Pulmonary artery endothelial cell (primary cell): ENCODE measurements at places on chromosomes 5 and 9. TPM values are rescaled to one million over a fixed set of nuclear protein-coding genes. Genes with fewer than 3 reads are reported as not detected.

GRCh38 chr9:100030548-100030947, 68.3 kb downstream of the ERP44 start:
- DNase-seq: no peak

DNA sequence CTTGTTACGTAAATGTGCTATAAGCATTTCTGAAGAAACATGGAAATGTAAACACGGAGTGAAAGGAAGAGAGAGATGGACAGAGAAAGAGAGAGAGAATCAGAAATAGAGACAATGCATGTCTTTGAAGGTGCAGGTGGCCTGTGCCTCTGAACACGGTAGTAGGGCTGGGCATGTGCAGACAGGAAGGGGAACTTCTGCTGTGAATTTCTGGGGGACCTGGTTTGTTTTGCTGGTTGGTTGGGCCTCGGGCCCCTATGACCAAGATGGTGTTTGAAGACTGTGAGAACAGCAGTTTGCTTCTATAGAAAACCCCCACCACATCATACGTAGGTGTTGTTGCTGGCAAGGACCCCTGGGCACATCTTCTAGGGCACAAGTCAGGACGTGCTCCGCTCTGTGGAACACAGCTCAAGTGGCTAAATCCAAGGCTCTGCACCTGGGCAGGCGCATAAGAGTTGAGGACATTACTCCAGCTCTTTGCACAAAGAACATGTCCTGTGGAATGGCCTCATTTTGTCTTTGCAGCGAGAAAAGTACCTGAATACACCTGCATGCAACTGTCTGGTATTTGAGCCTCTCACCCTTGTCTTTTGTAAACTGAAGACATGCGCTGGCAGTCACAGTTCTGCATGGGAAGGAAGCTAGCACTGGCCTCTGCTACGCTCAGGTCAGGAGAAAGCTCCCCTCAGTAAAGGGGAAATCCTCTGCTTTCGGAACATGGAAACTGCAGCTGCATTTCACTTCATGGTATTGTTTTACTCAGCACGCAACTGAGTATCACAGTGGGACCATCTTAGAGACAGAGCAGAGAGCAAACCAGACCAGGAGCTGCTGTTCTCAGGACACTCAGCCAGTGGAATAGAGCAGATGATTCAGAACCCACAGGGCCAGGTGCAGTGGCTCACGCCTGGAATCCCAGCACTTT, 2.7 kb downstream of the OR2V2 start:
- no peak for DNase-seq

DNA sequence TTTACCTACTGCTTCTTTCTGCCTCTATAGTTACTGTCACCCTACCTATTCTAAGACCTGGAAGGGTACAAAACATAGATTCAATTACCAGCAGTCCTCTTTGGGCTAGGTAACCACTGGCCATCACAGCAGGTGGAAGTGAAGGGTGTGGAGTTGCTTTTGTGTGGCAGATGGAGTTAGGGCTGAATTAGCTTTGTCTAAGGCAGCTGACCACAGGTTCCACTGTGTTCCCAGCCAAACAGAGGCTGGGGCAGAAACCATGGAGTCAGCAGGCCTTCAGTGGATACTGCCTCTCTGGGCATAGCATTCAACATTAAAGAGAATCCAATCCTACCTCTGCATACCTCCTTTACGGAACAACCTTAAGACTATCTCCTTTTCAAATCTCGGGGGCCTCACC, 254.2 kb downstream of the RFX3 start:
- DNase-seq: no peak

GRCh38 chr5:126527892-126528291, 67.1 kb downstream of the ALDH7A1 start:
- no peak for DNase-seq

DNA sequence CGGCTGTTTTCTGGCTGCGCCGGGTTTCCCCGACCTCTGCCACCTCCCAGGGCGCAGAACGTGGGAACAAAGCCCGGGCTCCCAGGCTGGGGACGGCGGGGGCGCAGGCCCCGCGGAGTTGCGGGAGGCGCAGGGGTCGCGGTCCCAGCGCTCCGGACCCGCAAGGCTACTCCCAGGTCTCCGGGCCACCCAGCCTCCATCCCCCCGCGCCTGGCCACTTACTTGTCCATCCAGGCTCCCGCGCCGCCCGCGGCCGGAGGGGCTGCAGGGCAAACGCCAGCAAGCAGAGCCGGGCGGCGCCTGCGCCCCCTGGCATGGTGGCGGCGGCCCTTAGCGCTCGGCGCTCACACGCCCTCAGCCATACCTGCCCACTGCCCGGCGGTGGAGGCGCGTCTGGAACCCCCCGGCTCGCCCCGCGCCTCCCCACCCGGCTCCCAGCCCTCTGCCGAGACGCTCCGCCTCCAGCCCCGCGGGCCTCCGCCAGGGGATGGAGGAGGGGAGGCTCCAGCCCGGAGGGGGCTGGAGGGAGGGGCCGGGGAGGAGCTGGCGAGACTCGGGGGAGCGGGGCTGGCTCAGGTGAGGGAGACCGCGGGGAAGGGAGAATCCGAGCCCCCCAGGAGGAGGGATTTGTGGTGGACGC, at the start of gene ADAM19:
Gene ADAM19, minus strand, starts transcription at position 395 of the 640 bp plus-strand sequence. Its CDS starts 79 bp downstream, at position 316.
- no peak for DNase-seq

DNA sequence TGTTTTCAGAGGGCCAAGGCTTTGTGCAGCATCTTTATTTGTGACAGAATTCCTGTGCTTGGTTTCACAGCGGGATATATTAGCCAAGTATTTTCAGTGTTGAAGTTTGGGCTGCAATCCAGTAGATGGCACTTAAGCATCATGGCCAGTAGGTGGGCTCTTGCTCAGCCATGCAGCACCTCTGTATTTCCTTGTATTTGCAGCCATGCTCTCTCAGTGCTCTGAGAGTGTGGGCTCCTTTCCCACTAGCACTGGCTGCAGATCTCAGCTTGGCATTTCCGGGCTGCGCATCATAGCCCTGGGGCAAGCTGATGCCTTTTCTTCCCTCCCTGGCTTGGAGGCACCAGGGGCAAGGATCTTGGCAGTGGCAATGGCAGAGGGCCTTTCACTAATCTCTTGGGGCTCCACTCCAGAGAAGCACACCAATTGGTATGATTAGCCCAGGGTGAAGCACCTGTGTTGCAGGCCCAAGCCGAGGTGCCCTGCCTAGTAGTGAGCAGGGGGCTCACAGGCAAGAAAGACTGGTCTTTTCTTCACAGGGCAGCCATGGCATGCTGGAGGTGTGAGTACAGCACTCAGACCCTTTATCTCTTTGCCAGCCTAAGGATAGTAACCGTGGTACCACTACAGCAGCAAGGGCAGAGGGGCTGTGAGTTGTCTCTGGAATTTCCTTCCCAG, 48.3 kb downstream of the SLCO6A1 start:
- DNase-seq: no peak

- no peak for DNase-seq
Observed at GRCh38 chr9:113954591-113954990, 78.5 kb downstream of the ZNF618 start.

- no peak for DNase-seq
Observed at GRCh38 chr5:139459451-139459934, 3.0 kb downstream of the ECSCR start.

DNA sequence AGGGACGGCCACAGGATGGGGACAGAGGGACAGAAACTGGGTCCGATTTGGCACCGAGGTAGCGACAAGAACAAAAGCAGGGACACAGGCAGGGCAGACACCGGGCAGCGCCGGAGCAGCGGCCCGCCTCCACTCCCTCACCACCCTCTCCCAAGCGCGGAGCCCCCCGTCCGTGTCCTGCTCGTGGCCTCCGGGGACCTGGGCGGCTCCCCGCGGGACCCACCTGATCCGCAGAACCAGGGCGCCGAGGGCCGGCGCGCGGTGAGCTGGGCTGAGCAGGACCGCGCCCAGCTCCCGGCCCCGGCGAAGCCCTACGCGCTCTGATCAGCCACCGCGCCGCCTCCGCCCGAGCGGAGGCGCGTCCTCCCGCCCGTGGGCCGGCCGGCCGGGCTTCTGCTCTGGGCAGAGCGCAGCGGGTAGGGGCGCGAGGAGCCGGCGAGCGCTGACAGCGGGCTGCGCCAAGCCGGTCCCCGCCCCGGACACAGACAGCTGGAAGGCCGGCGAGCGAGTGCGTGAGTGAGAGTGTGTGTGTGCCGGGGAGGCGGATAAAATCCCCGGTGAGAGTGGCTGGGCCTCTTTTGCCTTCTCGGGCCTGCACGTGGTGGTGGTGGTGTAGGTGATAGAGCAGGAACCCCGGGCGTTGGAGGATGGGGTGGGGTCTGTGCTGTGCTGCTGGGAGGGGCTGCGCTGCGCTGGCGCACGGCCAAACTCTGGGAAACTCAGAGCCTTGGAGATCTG, at the start of gene GGTA1:
Gene GGTA1, minus strand, starts transcription at position 418 of the 738 bp plus-strand sequence. CDS start 31,922 bp downstream, outside the sequence.
- DNase-seq: no peak

- no peak for DNase-seq
Observed at GRCh38 chr5:32710550-32711361, at the start of gene NPR3. TSS of gene NPR3 (plus strand) at chr5:32711321. CDS start at chr5:32711777, 456 bp downstream.

DNA sequence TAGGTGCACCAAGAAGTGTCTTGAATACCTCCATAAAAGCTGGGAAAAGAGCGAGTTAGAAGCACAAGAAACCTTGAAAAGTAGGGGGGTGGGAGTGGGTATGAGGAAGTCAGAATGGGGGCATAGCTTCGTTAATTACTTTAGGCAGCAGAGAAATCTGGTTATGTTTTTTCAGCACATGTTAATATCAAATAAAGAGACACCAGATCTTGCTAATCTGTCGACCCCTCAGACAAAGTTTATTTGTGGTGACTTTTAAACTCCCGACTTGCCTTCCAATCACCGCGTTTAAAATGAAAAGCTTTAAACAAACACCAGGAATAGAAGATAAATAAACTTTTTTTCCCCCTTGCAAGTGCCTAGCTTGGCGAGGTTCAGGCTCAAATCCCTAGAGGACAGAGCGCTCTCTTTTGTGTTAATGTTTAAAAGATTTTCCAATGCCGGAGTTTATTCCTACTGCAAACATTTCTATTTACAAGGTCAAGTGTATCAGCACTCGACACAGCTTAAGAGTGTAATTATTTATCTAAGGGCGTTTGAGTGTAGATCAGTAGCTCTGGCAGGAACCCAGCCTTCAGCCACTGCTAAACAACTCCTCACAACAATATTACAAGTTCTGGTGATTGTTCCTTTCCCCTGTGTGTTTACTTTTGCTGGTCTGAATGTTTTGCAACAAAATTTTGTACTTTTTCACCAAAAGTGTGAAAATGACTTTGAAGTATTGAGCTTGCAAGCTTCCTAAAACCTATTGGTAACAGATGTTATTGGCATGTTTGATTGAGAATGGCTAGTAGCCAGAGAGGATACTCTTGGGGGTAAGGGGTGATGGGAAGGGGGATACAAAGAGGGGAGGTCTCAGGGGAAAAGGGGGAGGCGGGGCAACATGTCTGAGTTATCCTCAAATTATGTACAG, 3.8 kb downstream of the GAS1 start:
- no peak for DNase-seq

- DNase-seq: no peak
Observed at GRCh38 chr9:105280691-105281090, 36.2 kb downstream of the SLC44A1 start.

DNA sequence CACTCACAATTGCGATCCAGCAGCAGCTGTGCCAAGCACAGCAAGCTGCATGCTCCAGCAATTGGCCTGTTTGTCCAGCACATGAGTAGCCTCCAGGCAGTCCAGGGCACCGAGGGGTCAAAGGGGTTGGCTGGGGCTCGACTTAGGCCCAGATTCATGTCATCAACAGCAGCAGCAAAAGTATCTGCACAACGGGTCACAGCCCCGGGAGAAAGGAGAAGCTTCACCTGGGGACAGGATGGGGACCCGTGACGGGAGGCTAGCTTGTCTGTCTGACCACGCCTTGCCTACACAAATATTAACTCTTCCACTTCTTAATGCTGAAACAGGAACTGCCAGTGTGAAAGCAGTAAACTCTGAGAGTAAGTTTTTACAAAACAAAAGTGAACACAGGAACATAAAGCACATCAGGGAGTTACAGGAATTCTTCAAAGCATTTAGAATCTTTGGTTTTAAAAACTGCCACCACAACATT, 191.2 kb downstream of the PIK3R1 start:
- DNase-seq: no peak

FNIP1 gene
- total RNA-seq: 27.0 and 28.2 TPM in 2 replicates

LRRC70 gene
- 22.2 and 37.8 TPM in 2 replicates for total RNA-seq

SEMA4D gene
- total RNA-seq: 2.8 and 4.3 TPM in 2 replicates

RELL2 gene
- 2.7 and 3.3 TPM in 2 replicates for total RNA-seq

SEMA5A gene
- 0.04 and 0.40 TPM in 2 replicates for total RNA-seq

DNAJC18 gene
- 5.9 and 7.6 TPM in 2 replicates for total RNA-seq

GARIN3 gene
- total RNA-seq: not detected in 2 replicates

FABP6 gene
- not detected in 2 replicates for total RNA-seq
